ENCODE measurements at places on chromosomes 11 and 22.

- DNase-seq, result no peak
Observed at GRCh38 chr11:24134879-24135589, 361.8 kb upstream of the LUZP2 start.

GRCh38 chr11:126231725-126232459 is 20.3 kb downstream of the FAM118B start:
- peak; percentile 26 for DNase-seq

GRCh38 chr11:95108671-95109551 is 19.3 kb downstream of the ENDOD1 start:
- no peak for DNase-seq

- no peak for DNase-seq
Observed at GRCh38 chr11:121839781-121840180, 276.2 kb downstream of the BLID start.

DNA sequence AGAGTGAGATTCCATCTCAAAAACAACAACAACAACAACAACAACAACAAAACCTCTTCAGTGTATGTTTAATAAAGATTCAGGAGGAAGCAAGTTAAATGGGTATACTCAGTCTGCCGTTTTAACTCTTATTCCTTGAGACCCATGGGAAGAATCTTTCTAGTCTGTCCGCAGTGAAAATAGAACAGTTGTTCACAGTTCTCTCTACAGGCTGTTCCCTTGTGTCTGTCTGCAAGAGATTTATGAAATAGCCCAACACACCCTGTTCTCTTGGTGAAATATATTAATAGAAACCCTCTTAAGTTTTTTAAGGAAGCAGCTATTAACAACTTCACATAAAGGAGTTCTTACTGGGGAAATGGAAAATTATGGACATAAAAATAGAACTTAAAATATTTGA is 682.2 kb upstream of the RAG2 start:
- no peak for DNase-seq

- DNase-seq, result no peak
Observed at GRCh38 chr11:118914178-118914918, 11.4 kb downstream of the BCL9L start.

DNA sequence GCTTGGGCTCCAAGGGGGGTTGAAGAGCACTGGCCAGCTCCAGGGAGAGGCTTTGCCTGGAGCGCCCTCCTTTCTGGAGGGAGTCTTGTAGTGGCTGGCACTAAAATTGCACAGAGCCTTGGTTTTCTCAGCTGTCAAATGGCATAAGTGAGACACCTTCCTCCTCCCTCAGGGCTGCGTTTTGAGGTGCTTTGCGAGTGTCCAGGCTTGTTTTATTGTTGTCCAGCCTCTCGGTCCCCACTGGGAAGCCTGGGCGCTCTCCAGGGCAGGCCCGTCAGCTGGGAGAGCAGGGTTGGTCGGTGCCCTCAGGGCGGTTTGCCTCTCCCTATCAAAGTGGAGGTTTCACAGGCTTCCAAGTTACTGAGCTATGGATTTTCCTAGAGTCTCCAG is 149.3 kb upstream of the B3GAT1 start:
- peak; percentile 20 for DNase-seq

- DNase-seq, result no peak
Observed at GRCh38 chr11:60389279-60389910, 6.9 kb upstream of the MS4A14 start.

GRCh38 chr11:80595011-80595410 is 1154.2 kb upstream of the TENM4 start:
- DNase-seq, result no peak

DNA sequence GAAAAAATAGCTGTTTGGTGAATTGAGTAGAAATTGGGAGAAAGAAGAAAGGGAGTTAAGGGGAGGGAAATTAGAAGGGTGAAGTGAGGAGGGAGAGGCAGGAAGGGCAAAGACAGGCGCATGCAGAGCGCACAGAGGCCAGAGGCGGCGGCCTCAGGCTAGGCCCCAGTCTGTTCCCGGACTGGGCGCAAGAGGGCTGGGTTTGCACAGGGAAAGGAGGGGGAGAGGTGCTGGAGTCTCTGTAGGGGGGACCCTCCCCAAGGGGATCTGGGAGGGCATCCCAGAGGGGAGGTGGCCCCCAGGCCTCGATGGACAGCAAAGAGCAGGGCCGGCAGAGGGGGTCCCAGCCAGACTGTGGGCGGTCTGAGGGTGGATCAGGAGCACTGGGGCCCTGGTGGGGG is 1.3 kb upstream of the FLRT1 start:
- DNase-seq, result no peak

GRCh38 chr11:114607753-114608459 is 12.3 kb upstream of the NXPE4 start:
- no peak for DNase-seq

DNA sequence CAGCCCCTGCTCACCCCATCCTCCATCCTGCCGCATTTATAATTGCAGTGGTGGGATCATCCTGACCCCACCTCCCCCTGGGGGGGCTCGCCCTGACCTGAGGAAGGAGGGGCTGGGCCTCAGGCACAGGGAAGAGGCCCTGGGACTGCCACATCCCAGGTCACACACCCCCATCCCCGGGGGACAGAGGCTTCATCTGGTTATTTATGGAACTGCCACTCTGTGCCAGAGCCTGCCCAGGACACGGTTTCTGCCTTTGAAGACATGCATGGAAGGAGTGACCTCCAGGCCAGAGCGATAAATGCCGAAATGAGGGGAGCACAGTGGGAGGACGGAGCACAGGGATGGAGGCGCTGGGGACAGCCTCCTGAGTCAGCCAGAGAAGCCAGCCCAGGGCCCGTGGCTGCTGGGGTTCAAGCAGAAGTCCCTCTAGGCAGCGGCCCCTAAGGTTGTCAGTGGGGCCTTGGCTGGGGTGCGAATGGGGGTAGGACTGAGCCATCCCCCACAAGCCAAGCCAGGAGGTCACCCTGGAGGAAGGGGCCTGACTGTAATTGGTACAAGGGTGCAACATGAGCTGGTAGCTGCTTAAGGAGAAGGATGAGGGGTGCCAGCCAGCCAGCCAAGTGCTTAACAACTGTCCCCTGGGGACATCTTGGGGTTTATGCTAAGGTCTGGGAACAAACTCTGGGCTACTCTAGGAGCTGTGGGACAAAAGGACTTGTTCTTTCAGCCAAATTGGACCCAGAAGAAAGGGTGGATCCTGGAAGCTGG is 51.4 kb upstream of the SHISAL1 start:
- DNase-seq, result no peak

GRCh38 chr22:24437741-24438328 is 10.4 kb downstream of the ADORA2A start:
- no peak for DNase-seq

DNA sequence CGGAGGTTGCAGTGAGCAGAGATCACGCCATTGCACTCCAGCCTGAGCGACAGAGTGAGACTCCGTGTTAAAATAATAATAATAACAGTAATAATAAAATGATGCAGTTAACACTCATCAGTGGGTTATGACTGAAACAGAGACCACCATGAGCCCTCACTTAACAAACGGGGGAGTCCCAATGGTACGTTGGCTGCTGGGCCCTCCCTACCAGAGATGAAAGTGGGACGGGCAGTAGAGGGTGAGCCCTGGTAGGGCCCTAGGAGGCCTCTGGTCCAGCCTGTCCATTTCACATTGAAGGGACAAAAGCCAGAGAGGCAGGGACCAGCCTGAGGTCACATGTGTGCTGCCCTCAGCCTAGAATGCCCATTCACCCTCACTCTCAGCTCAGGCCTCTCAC is 13.7 kb upstream of the KIAA0930 start:
- no peak for DNase-seq

Measured in D341Med (cell line).